Activated naive CD8-positive, alpha-beta T cell treated with anti-CD3 and anti-CD28 coated beads, Interleukin-2, amount 10 ng/mL, durations not matched to agents 7 days and 5 days (primary cell): ENCODE measurements at places on chromosomes 5 and 9. TPM values are rescaled to one million over a fixed set of nuclear protein-coding genes. Genes with fewer than 3 reads are reported as not detected.

NR5A1 gene
- not detected for total RNA-seq

TMEM171 gene
- 0.31 TPM for total RNA-seq

AUH gene
- 17.2 TPM for total RNA-seq

DOCK8 gene
- 319 TPM for total RNA-seq

LCN15 gene
- not detected for total RNA-seq

DAB2 gene
- 2.3 TPM for total RNA-seq

CD274 gene
- 9.8 TPM for total RNA-seq

PCDHGA4 gene
- total RNA-seq: 0.28 TPM

SPINK1 gene
- total RNA-seq: not detected

CCDC183 gene
- total RNA-seq: 2.2 TPM

DNA sequence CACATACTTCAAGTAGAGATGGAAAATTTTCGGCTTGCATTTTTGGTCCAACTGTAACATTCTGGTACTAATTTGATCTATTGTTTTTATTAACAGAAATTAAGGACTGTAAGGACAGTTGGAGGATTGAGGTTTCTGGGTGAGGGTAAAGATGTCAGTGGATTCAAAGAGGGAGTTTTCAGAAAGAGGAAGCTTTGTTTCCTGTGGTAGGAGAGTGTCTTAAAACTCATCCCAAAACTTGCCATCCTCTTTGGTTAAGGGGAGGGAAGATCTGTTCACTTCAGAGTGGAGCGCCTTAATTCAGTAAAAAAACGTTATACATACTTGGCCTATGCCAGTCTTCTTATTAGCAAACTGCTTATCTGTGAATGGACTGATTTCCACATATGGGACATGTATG, 13.8 kb downstream of the CNTRL start:
- peak overlapping the region; percentile 0 for H3K4me3 ChIP-seq
- no peaks in the 10 kb centered on the region for H3K27me3 ChIP-seq
- peaks cover 13% of the 10 kb centered on the region for H3K4me1 ChIP-seq
- peak overlapping the region; percentile 2 for H3K27ac ChIP-seq
- no peak for DNase-seq

GRCh38 chr5:150124596-150124995, 31.0 kb downstream of the PDGFRB start:
- H3K4me3 ChIP-seq: no peak overlapping the region
- H3K27me3 ChIP-seq: no peaks in the 10 kb centered on the region
- H3K27ac ChIP-seq: no peak overlapping the region
- DNase-seq: no peak
- peaks cover 8% of the 10 kb centered on the region for H3K4me1 ChIP-seq

GRCh38 chr9:121450241-121450640, 49.4 kb downstream of the GGTA1 start:
- H3K36me3 ChIP-seq: no peaks in the 10 kb centered on the region
- no peak overlapping the region for H3K27ac ChIP-seq
- H3K4me1 ChIP-seq: peaks cover 20% of the 10 kb centered on the region
- peaks cover 29% of the 10 kb centered on the region for H3K27me3 ChIP-seq
- no peak for DNase-seq

GRCh38 chr5:155311721-155312120, 298.2 kb downstream of the KIF4B start:
- no peaks in the 10 kb centered on the region for H3K36me3 ChIP-seq
- H3K27ac ChIP-seq: no peak overlapping the region
- H3K4me3 ChIP-seq: no peak overlapping the region
- H3K27me3 ChIP-seq: no peaks in the 10 kb centered on the region

- no peak overlapping the region for H3K4me3 ChIP-seq
- DNase-seq: no peak
- H3K4me1 ChIP-seq: no peaks in the 10 kb centered on the region
- H3K27me3 ChIP-seq: peaks cover 16% of the 10 kb centered on the region
- H3K36me3 ChIP-seq: peaks cover 3% of the 10 kb centered on the region
- H3K27ac ChIP-seq: no peak overlapping the region
Observed at GRCh38 chr5:156741516-156741915, 108.6 kb upstream of the PPP1R2B start.

- peaks cover 10% of the 10 kb centered on the region for H3K27me3 ChIP-seq
- no peaks in the 10 kb centered on the region for H3K4me1 ChIP-seq
- no peak overlapping the region for H3K4me3 ChIP-seq
- no peaks in the 10 kb centered on the region for H3K36me3 ChIP-seq
- DNase-seq: no peak
Observed at GRCh38 chr9:34545497-34545896, 22.7 kb upstream of the ENHO start.

DNA sequence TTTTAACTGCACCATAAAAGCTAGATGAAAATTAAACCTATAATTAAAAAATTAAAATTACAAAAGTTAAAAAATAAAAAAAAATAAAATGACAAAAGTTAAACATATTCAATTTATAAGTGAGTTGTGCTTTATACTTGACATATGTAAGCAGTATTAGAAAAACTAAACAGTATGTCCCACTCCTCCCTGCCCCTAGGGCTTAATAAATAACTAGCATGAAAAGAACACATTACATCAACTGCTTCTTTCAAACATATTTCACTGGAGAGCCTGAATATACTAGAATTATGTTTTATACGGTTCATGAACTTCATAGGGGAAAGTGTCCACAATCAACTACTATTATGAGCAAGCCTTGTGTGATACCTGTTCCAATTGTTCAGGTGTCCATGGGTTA, 47.6 kb downstream of the ECPAS start:
- H3K27ac ChIP-seq: no peak overlapping the region
- H3K36me3 ChIP-seq: peaks cover 22% of the 10 kb centered on the region
- no peak for DNase-seq
- no peaks in the 10 kb centered on the region for H3K4me1 ChIP-seq

- H3K27me3 ChIP-seq: no peaks in the 10 kb centered on the region
- no peak overlapping the region for H3K27ac ChIP-seq
- H3K4me3 ChIP-seq: no peak overlapping the region
- DNase-seq: no peak
- H3K4me1 ChIP-seq: no peaks in the 10 kb centered on the region
Observed at GRCh38 chr5:155953335-155953734, 373.6 kb upstream of the SGCD start.

DNA sequence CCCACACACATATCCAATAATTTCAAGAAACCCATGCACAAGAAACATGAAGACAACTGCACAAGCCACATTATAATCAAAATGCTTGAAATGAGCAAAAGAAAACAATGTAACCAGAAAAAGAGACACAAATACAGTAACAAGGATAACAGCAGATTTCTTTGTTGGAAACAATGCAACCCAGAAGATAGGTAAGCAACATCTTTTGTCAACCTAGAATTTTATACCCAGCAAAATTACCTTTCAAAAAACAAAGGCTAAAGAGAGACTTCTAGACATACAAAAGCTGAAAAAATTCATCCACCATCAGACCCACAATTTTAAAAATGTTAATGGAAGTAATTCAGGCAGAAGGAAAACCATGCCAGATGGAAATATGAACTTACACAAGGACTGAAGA, 5.0 kb upstream of the COL23A1 start:
- H3K27me3 ChIP-seq: peaks cover 14% of the 10 kb centered on the region
- no peak overlapping the region for H3K27ac ChIP-seq
- peaks cover 50% of the 10 kb centered on the region for H3K36me3 ChIP-seq
- no peak overlapping the region for H3K4me3 ChIP-seq
- no peak for DNase-seq
- peaks cover 5% of the 10 kb centered on the region for H3K4me1 ChIP-seq

DNA sequence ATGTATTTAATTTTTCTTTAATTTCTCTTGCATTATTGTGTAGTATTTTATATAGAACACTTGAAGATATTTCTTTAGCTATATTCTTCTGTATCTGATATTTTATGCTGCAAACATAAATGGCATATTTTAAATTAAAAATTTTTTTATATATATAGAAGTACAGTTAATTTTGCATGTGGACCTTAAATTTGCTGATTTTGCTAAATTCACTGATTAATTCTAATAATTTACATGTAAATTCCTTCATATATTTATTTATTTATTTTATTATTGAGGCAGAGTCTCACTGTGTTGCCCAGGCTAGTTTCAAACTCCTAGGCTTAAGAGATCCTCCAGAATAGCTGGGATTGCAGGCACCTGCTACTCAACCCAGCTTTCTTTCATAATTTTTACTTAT, 276.9 kb downstream of the PRR16 start:
- H3K27ac ChIP-seq: no peak overlapping the region
- no peak overlapping the region for H3K4me3 ChIP-seq
- no peaks in the 10 kb centered on the region for H3K4me1 ChIP-seq
- no peak for DNase-seq
- H3K27me3 ChIP-seq: no peaks in the 10 kb centered on the region

- H3K27ac ChIP-seq: no peak overlapping the region
- no peak for DNase-seq
- peaks cover 4% of the 10 kb centered on the region for H3K4me1 ChIP-seq
- H3K4me3 ChIP-seq: no peak overlapping the region
- no peaks in the 10 kb centered on the region for H3K27me3 ChIP-seq
Observed at GRCh38 chr9:87643107-87643650, 82.7 kb upstream of the CTSL start.

GRCh38 chr9:19342947-19343346, 37.1 kb downstream of the RPS6 start:
- H3K4me3 ChIP-seq: no peak overlapping the region
- no peaks in the 10 kb centered on the region for H3K4me1 ChIP-seq
- no peaks in the 10 kb centered on the region for H3K27me3 ChIP-seq
- DNase-seq: no peak
- no peak overlapping the region for H3K27ac ChIP-seq
- peaks cover 13% of the 10 kb centered on the region for H3K36me3 ChIP-seq

GRCh38 chr9:32742296-32742695, 41.0 kb upstream of the TMEM215 start:
- no peak overlapping the region for H3K27ac ChIP-seq
- no peak overlapping the region for H3K4me3 ChIP-seq
- H3K36me3 ChIP-seq: no peaks in the 10 kb centered on the region
- no peak for DNase-seq
- no peaks in the 10 kb centered on the region for H3K4me1 ChIP-seq

DNA sequence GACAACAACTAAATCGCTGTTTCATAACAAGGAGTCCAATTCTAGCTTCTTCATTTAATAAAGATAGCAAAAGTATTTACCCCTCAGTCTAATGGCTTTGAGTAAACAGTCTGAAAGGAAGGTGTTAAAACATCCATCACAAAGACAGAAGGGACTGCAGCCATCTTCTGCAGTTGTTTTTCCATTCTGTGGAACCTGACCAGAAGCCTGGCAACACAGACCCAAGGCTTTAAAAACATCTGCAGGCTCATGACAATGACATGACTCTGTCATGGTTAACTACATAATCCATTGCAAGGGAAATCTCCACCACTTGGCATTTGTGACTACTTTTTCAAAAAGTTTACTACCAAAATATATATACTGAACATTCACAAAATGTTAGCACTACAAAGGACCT, 51.9 kb downstream of the ELL2 start:
- DNase-seq: no peak
- no peak overlapping the region for H3K4me3 ChIP-seq
- peaks cover 3% of the 10 kb centered on the region for H3K36me3 ChIP-seq
- no peak overlapping the region for H3K27ac ChIP-seq

DNA sequence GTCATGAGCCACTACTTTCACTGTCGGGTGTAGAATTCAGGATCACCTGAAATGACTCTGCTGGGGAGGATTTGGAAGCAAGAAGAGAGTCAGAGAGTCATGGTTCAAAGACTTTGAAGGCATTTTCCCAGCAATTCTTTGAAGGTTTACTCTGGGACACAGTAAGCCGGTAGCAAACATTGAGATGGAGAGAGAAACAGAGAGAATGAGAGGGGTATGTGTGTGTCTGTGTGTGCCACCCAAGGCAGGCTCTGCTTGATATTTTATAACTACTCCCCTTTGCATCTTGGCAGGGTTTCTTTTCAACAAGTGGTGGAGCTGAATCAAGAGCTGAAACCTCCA, 89.8 kb downstream of the ANKRD55 start:
- H3K27ac ChIP-seq: peak overlapping the region; percentile 3
- H3K4me1 ChIP-seq: peaks cover 32% of the 10 kb centered on the region
- no peak for DNase-seq

DNA sequence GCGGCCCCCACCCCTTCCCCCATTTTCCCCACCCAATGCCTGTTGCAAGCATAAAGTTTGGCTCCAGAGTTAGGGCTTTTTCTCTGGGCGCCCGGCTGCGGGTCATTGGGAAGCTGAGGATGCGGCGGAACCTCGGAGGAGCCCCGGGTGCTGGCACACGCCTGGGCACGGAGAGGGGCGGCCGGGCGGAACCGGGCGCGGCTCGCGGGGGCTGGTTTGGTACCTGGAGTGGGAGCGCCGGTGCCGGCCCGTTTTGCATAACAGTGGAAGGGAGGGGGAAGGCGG, 1.2 kb downstream of the PPARGC1B start:
- H3K4me3 ChIP-seq: peak overlapping the region; percentile 89
- peak overlapping the region; percentile 84 for H3K27ac ChIP-seq
- H3K27me3 ChIP-seq: no peaks in the 10 kb centered on the region
- H3K4me1 ChIP-seq: peaks cover 13% of the 10 kb centered on the region
- DNase-seq: peak; percentile 65
- no peaks in the 10 kb centered on the region for H3K36me3 ChIP-seq

DNA sequence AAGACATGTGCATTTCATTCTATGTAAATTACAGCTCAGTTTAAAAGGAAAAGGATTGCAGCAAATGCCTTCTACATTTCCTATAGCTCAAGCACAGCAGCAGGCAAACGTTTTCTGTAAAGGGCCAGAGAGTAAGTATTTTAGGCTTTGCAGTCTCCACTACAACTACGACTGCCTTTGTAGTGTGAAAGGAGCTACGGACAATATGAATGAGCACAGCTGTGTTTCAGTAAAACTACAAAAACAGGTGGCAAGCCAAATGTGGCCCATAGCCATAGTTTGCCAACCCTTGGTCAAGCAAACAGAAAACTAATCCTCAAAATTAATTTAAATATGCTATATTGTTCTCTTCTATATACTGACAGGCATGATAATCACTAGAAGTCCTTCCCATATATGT, 7.2 kb downstream of the PTBP3 start:
- peak overlapping the region; percentile 6 for H3K27ac ChIP-seq
- no peaks in the 10 kb centered on the region for H3K27me3 ChIP-seq
- no peak for DNase-seq
- H3K4me3 ChIP-seq: no peak overlapping the region

- no peak overlapping the region for H3K27ac ChIP-seq
- H3K36me3 ChIP-seq: no peaks in the 10 kb centered on the region
- H3K27me3 ChIP-seq: no peaks in the 10 kb centered on the region
- no peak overlapping the region for H3K4me3 ChIP-seq
Observed at GRCh38 chr5:147474140-147474539, 35.7 kb downstream of the DPYSL3 start.

DNA sequence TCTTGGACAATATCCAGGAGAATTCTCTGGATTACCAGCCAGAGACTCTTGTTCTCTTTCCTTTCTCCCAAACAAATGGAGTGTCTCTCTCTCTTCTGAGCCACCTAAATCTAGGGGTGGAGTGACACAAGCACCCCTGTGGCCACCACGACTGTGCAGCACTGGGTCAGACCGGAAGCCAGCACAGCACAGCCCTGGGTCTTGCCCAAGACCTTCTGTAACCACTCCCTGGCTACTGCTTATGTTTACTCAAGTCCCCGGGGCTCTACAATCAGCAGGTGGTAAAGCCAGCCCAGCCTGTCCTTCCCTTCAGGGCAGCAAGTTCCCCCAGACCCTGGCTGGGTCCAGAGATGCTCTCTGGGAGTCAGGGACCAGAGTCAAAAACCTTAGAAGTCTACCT, 110.0 kb upstream of the TUT7 start:
- DNase-seq: no peak
- H3K36me3 ChIP-seq: no peaks in the 10 kb centered on the region
- no peaks in the 10 kb centered on the region for H3K4me1 ChIP-seq
